ENCODE measurements at places on chromosomes 3 and 15.

DNA sequence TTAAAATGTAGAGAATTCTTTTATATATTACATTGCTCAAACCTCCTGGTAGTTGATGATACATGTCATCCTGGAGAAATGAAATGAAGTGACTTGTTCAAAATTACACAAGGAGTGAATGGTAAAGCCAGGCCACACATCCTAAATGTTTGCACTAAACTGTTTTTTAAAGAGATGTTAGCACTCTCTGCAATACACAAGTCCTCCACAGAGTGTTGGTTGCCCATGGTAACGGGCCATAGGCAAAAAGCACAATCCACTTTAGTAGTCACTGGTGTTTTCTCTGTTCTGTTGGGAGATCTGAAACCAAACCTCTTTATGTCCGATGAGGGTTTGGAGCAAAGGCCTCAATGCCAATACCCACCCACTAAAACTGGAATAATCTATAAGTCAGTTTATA lies 907.4 kb downstream of the NTRK3 start:
- DNase-seq = no peak

GRCh38 chr3:49377483-49377882 lies 19.3 kb upstream of the GPX1 start:
- no peak for DNase-seq

GRCh38 chr15:60301024-60301423 lies 96.8 kb downstream of the ANXA2 start:
- no peak for DNase-seq

DNA sequence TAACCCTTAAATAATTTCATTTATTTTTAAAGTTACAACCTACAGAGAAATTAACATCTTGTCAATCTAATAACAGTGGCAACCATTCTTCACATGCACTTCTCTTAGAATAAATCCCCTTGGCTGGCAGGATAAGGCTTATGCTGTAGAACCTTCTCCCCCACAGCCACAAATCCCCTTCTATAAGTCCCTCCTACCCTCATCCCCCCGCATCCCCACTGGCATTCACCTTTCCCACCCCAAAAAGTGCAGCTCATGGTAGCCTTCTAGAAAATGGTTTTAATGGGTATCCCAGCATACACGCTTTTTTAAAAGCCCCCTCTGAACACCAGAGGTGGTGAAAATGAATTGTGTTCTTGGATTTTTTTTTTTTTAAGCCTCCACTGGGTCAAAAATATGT lies 49.2 kb downstream of the CAPN7 start:
- no peak for DNase-seq

GRCh38 chr15:93265111-93265556 lies 176.1 kb upstream of the RGMA start:
- no peak for DNase-seq

- no peak for DNase-seq
Measured at GRCh38 chr3:61354604-61355003, 103.4 kb upstream of the FHIT start.

All from NCI-H2081 treated with DMSO at 0.1 percent for 48 hours (cell line).